Activated naive CD4-positive, alpha-beta T cell (primary cell): ENCODE measurements at places on chromosomes 3 and 15.

DNA sequence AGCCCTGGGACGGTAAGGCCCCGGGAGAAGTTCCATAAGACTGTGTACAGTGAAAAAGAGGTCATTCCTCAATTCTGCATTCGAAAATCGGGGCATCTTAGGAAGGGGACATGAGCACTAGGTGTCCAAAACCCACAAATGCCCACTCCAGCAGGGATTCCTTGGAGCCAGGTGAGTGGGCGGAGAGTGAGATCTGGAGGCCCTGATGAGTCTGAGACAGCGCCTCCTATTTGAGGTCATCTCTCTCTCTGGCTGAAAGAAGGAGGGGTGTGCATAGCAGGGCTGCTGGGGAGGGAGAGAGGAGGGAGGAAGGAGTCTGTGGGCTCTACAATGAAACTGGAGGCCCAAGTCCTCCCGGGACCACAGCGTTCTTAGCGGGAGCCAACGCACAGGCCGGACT, 38.1 kb upstream of the LACTB start:
- no peak for DNase-seq

DNA sequence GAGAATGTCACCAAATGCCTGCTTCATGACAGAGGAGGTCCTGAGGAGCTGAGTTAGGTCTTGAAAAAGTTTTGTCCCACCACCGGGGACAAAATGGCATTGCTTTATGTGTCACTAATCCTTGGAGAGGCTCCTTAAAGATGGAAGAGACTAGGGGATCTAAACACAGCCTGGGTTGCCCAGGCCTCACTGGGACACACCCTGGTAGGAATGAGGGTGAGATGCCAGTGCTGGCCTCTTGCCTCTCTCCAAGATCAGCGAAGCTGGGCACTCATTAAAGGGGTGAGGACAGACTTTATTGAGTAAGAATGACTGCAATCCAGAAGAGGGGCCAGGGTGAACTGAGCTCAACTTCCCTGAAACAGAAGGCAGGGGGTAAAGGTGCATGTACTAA, 58.5 kb upstream of the KLF13 start:
- no peak for DNase-seq

- DNase-seq, result no peak
These were observed 603.6 kb upstream of the TGFBR2 start for GRCh38 chr3:30002797-30003196.

GRCh38 chr3:12143949-12144504, 14.7 kb downstream of the TIMP4 start:
- no peak for DNase-seq

DNA sequence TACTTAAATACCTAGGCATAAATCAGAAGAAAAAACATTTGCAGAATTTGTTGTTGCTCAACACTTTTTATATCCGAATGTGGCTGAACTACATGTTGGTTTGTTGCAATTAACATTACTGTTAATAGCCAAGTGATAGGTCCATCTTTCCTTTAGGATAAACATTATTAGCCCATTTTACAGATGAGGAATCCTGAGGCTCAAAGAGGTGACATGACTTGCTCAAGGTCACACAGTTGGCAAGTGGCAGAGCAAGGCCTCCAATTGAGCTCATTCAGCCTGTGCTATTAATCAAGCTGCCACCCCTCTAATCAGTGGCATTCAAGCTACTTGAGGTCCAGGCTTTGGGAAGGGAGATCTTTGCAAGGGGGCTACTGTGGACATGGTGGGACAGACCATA, 125.8 kb upstream of the ATP2B2 start:
- no peak for DNase-seq

GRCh38 chr15:51460796-51461195, 119.3 kb downstream of the GLDN start:
- DNase-seq, result no peak

- no peak for DNase-seq
These were observed 18.6 kb downstream of the CRYGS start for GRCh38 chr3:186525369-186526255.

DNA sequence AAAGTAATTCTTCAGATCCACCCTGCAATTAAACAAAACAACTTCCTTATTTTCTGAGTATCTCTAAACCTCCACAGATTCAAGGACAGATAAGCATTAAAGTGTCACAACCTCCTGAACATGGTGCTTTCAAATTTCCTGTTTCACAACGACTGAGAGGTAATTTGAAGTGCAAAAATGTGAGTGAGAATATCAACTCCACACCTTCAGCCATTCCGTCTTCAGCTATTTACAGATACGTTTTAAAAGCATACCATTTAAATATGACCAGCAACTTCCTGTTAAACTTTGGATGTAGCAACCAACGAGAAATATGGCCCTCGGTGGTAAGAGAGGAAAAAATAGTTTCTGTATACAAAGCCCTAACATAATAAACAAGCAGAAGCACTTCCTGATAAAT, 32.1 kb upstream of the PCSK6 start:
- no peak for DNase-seq

DNA sequence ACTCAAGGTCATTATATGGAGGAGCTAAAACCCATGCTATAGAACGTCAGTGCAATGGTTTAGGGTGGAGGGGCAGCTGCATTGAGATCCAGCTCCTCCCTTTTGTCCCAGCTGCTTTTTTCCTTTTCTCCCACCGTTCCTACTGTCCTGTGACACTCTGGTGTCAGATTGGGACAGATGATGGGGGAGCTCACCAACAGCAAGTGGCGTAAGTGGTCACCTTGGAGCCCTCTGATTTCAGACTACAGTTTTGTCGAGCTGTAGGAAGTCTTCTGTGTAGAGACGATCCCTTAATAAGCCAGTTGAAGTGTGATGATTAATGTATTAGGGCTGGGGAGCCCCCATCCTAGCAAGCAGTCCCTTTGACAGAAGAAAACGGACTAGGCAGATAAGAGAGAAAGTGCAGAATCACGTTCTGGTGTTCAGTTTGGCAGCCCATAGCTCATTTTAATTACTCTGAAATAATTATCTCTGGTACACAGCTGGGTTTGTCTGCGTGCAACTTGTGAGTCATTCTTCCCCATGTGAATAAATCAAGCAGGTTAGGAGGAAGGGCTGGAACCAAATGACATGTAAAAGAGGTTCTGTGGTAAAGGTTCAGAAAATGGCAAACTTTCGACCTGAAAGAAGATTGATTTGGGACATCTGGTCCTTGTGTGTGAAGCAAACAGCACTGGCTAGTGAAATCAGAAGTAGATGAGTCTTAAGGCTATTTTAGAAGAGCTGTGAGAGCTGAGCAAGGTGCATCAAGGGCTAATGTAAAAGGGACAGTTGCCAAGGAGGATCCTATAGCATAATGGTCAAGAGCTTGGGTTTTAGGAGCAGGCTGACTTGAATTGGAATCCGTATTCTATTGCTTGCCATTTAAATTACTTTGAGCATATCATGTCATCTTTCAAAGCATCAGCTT, 241.4 kb downstream of the EDEM1 start:
- no peak for DNase-seq

- DNase-seq, result no peak
These were observed 268.1 kb downstream of the ULK4 start for GRCh38 chr3:41693799-41694198.

GRCh38 chr3:89364314-89364713, 256.9 kb downstream of the EPHA3 start:
- DNase-seq, result no peak

DNA sequence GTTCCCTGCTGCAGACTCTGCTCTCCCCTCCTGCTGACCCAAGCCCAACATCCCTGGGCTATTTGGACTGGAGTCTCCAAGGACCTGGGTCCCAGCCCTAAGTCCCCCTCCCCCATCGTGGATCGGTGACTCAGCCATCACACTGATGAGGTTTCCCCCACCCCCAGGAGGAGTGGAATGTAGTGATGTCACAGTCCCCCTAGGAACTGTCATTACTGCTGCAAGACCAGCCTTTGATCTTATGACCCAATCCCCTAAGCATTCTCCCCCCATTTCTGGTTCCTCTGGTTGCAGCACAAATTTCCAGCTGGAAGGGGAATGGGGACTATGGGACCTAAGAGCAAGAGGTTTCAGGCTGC, 63.4 kb upstream of the CSPG4 start:
- DNase-seq, result no peak

- DNase-seq, result no peak
These were observed 30.1 kb upstream of the RPL32 start for GRCh38 chr3:12871404-12871983.

DNA sequence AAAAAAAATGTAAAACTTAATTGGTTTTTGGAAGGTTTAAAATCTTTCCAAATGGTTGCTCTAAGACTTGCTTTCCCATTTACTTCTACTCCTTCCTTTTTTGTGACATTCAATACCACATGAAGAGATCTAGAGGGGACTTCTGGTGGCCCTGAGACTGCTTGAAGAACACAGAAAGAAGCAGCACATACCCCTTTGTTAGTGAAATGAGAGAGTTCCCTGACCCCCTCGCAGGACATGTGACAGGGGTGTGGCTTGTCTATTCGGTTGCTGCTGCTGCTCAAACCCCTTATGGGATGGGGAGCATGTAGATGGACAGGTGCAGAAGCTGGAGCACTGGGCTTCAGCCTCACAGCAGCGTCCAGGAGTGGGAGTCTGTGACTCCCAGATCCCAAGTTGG, 71.0 kb downstream of the ZMAT3 start:
- DNase-seq, result no peak

GRCh38 chr15:92728266-92728665, 72.7 kb upstream of the FAM174B start:
- no peak for DNase-seq

DNA sequence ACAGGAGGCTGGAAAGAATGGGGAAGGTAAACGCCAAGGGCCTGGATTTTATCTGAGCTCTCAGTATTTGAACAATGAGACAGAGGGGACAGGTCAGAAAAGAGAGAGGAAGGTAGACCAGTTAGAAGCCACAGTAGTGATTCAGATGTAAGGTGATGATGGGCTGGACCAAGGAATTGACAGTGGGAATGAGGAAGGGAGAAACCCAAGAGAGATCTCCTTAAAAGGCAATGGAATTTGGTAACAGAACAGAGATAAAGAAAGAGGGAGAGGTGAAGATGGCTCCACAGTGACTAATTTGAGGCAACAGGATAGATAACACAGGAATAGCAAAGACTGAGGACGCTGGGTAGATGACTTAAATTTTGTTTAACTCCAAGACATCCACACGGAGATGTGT, 11.4 kb upstream of the HEG1 start:
- DNase-seq, result no peak

DNA sequence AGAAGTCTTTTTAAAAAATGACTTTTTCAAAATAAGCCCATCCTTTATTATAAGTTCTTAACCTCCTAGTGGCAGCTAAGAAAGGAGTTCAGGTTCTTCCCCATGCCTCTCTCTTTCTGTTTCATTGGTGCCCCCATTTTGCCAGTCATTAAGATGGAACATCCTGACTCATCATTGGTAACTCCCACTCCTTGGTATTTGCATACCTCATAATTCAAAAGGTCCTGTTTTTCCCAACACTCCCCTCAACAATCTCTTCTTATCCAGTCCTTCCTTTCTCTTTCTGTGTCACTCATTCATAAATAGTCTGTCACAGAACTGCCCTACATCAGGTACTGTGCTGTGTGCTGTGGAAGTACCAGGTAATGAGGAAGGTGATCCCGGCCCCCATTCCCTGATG, 394.0 kb downstream of the FOXP1 start:
- no peak for DNase-seq

- no peak for DNase-seq
These were observed 331.0 kb downstream of the ZBTB20 start for GRCh38 chr3:114816052-114816451.

DNA sequence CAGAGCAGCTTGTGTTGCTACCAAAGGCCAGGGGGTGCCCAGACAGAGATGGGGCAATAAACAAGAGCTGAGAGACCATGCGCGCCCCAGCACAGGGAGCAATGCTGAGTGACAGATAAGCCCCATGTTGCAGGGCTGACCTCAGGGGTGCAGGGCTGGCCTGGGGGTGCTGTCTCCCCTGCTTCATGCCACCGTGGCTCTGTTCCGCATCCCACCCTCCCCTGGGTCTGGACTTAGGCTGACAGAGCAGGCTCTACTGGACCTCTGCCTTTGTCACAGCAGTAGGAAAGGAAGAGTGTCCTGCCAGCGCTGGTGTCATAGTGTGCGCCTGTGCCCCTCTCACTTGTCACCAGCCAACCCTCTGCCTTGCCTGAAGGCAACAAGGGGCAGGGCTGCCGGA, 67.4 kb upstream of the IQSEC1 start:
- DNase-seq, result no peak

- no peak for DNase-seq
These were observed at the start of gene GP9 for GRCh38 chr3:129060276-129061022. TSS of gene GP9 (plus strand) at chr3:129060779. CDS start at chr3:129061740, 961 bp downstream.

DNA sequence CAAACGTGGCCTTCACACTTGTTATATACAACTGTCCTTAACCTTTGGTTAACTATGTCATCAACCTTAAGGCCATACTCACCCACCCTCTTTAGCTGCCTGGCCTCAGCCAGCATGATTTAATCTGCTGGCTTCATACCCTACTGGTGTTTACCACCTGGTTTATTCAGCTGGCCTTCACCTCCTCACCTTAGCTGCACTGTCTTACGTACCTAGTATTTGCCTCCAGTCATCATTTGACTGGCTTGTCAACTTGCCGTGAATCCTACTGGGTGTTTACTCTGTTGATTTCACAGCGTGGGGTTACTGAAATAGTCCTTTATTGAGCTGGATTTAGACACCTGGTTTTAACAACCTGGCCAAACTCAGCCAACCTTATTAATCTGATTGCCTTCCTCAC, 102.8 kb downstream of the IL12A start:
- DNase-seq, result no peak

GRCh38 chr3:141000027-141000663, 51.0 kb upstream of the SPSB4 start:
- no peak for DNase-seq

DNA sequence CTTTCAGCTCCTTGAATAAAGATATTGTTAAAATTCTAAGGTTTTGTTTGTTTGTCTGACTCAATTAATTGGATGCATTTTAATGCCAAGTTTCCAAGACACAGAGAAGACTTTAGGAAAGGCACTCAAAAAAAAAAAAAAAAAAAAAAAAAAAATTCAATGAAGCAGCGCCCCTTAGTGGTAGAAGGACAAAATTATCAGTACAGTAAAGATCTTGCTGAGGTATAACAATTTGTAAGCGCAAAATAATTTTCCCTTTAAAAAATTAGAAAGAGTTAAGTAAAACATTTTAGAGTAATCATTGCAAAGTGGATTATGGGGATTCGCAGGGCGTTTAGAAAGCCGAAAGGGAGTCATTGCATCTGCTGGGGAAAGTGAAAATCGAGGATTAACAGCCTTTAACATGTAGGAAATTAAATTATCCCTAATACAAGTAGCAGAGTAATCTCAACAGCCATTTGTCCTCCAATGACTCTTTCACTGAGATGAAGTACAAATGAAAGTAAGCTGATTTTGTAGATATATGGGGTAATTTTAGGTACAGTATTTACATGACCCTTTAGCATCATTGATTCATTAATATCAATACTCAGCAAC, 5.8 kb upstream of the DIS3L start:
- DNase-seq, result no peak

- no peak for DNase-seq
These were observed 100.4 kb downstream of the PLSCR2 start for GRCh38 chr3:146368882-146369523.

DNA sequence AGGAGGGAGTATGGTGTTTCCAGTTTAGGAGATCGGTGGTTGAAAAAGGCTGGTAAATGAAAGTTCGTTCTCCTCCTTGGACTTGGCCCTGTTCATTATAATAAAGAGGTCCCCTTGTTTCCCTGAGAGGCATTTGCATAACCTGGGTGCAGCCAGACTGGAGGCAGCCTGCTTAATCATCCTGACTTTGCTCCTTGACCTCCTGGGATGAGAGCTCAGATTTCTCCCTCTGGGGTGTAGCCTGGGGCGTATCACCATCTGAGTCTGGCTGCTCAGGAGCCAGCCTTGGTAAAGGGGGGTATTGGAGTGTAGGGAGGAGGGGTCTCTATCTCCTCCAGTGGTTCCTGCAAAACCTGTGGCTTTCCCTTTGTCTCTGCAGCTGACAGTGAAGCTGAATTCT, 21.3 kb upstream of the ACAD9 start:
- DNase-seq, result no peak
